Stimulated activated CD8-positive, alpha-beta memory T cell treated with anti-CD3 and anti-CD28 coated beads, Interleukin-15, amount 100 ng/mL, for 48 hours (primary cell): ENCODE measurements at places on chromosomes 12 and 14.
A peak's percentile ranks its signal among the peaks of the same experiment; 100 is the strongest.

- peak; percentile 60 for DNase-seq
Measured at GRCh38 chr12:13347241-13348043, 150.9 kb downstream of the EMP1 start.

DNA sequence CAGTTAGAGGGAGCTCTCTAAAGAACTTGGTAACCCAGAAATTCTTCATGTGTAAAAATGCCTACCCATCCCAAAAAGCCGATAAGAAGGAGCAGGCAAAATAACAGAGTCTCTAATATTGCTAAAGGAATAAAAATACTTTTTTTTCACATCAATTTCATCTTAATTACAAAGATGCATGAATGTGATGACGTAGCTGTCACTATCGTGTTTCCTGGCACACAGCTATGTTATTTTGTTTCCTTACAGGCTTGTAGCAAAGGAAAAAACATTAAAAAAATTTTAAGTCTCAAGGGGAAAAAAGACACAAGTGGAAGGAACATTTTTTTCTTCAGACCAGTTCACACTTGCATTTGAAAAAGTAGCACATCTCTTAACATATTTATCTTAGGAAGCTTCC is 10.3 kb upstream of the LGALS3 start:
- DNase-seq: no peak

DNA sequence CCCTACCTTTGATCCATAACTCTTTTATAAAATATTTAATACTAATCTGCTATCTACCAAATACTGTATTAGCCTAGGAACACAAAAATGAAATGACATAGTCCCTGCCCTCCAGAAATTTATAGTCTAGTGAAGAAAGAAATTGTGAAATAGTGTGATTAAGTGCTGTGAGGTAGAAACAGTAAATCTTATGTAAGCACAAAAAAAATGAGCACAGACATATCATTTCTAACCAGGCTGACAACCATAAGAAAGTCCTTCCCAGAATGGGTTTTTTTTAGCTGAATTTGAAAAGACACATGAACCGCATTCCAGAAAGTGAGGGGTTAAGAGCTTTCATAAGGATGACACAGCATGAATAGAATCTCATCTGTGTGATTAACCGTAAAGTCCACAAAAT is 145.9 kb downstream of the SOX5 start:
- no peak for DNase-seq

DNA sequence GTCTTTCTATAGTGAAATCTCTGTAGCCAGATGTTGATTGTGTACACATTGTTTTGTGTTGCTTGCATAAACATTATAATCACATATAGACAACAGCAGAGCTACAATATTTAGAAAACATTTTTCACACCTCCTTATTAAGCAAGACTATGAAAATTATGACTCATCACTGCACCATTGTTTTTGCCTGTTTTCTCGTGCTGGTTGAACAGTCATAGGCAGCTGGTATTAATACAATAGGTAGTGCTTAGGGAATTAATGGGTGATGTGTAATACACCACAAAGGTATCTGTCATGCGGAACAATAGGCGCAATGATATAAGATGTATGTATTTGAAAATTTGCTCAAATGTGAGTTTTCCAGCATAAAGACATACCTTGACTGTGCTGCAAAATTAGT is 449.3 kb downstream of the FOXG1 start:
- DNase-seq: no peak

DNA sequence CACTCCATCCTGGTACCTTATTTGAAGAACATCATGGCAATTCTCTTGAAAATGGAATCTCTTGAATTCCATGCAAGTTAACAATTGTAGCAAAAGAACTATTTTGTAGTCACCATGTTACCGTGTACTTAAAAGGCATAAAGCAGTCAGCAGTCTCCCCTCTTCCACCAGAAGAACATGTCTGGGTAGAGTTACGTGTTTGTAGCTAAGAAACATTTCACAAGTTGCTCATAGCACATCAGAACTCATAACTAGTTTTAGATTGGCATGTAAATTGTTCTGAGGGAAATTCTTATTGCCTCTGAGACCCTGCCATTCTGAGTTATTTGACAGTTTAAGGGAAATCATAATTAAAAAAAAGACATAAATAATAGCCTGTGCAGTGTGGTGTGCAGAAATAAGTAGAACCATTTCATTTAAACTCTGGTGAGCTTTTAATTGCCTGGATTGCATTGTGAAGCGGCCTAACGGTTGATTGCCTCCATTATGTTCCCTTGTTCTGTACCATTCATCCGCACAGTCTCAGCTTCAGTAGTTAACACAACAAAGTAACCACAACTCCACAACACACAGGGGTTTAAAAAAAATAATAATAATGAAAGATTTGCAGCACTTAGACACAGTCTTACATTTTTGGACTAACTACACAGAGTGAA is 2.6 kb downstream of the LMO3 start:
- no peak for DNase-seq

DNA sequence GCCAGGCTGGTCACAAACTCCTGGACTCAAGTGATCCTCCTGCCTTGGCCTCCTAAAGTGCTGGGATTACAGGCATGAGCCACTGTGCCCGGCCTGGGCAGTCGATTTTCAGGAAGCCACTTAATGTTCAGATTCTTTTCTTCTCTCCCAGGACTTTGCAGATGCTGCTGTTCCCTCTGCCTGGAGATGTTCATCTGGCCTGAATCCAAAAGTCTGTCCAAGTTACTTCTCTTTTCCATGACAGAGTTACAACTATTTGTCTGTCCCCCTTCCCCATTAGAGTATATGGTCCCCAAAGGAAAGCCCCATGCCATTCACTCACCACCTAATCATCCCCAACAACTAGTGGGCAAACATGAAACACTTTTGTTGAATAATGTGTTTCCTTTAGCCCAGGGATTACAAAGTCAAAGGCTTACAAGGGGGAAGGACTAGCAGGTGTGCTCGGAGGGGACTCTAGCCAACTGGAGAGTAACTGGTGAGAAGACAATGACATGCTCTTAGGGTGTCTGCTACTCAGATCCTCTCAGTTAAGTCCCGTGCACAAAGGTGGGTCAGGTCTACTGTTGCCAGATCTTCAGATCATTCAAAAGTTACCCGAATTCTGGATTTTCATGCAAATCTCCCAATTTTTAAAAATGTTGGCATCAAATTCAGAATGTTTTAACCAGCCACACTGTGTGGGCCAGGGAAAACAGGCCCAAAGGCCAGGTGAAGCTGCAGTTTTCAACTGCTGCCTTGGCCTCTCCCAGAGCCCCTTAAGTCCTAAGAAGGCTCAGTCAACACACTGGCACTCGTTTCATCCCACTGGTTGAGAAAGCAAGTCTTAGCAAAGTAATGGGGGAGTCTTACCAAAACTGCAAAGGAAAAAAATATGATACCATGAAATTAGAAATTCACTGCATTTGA is 29.6 kb downstream of the NUDT4 start:
- no peak for DNase-seq
